ENCODE measurements at places on chromosomes 13 and 19.
A peak's percentile ranks its signal among the peaks of the same experiment; 100 is the strongest.

GRCh38 chr19:51808333-51808986, 13.5 kb downstream of the FPR3 start:
- DNase-seq: peak; percentile 63

GRCh38 chr13:30415430-30416030, 6.8 kb upstream of the UBE2L5 start:
- DNase-seq: peak; percentile 42

GRCh38 chr19:3184847-3185460, 776 bp upstream of the NCLN start:
- DNase-seq: no peak

DNA sequence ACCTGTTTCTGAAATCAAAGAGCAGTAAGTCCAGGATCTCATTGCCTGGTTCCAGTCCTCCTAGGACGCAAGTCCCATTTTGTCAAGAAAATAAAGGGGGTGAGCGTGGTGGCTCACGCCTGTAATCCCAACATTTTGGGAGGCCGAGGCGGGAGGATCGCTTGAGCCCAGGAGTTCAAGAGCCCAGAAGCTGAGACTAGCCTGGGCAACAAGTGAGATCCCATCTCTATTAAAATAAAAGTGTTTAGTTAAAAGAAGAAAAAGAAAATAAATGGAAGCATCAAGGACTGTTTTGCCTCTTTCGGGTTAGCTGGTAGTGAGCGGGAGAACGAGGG, 344 bp upstream of the HAUS5 start:
- DNase-seq: no peak

- no peak for DNase-seq
Measured at GRCh38 chr13:24032674-24033073, 127.8 kb upstream of the SPATA13 start.

DNA sequence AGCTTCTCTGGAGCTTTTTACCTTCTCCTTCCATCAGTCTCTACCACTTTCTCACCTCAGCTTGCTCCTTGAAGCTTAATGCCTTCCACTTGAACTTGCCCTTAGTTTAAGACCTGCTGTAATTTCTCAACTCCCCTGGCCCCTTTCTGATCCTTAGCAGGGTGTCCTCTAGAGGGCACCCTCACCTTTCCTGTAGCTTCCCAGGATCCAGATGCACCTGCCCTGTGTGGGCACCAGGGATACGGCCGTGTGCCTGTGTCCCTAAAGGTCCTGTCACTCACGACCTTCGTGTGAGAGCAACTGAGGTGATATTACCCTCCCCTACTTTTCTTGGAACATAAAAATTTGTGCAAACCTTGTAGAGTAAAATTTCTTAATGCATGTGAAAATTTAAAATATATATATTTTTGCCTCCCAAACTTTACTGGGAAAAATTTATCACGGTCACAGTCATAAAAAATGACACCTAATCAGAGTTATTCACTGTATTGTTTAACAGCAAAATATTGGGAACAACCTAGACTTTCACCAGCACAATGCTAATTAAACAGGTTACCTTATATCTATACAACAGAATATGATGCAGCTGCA, 46.4 kb downstream of the PSG3 start:
- peak; percentile 39 for DNase-seq

GRCh38 chr13:72694314-72694713, 33.1 kb downstream of the MZT1 start:
- DNase-seq: no peak

- no peak for DNase-seq
Measured at GRCh38 chr19:4028334-4029246, 21.1 kb downstream of the PIAS4 start.

DNA sequence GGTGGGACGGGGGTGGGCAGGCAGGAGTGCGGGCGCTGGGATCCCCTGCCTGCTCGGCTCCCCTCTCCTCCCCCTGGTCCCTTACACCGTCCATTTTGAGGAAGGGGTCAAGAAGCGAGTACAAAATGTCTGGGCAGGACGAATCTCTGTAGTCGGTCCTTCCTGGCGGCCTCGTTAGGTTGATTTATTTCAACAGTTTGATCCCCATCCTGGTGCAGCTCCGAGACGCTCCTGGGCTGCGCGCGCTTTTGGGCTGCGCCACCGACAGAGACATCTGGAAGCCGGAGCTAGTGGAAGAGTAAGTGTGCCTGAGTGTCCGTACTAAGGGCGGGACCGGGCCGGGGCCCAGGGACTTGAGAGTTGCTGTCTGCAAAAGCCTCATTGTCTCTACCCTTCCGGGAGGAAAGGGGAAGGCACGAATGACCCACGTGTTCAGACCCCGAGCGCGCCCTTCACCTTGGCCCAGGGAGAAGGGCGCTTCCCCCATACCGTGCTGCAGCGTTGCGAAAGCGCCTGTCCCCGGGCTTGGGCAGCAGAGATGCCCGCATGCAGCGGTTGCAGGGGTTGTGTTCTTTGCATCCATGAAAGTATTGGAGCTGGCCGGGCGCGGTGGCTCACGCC, 1.8 kb downstream of the ZNF114 start:
- DNase-seq: peak; percentile 22

- DNase-seq: no peak
Measured at GRCh38 chr19:38742906-38743305, 1.4 kb downstream of the CAPN12 start.

DNA sequence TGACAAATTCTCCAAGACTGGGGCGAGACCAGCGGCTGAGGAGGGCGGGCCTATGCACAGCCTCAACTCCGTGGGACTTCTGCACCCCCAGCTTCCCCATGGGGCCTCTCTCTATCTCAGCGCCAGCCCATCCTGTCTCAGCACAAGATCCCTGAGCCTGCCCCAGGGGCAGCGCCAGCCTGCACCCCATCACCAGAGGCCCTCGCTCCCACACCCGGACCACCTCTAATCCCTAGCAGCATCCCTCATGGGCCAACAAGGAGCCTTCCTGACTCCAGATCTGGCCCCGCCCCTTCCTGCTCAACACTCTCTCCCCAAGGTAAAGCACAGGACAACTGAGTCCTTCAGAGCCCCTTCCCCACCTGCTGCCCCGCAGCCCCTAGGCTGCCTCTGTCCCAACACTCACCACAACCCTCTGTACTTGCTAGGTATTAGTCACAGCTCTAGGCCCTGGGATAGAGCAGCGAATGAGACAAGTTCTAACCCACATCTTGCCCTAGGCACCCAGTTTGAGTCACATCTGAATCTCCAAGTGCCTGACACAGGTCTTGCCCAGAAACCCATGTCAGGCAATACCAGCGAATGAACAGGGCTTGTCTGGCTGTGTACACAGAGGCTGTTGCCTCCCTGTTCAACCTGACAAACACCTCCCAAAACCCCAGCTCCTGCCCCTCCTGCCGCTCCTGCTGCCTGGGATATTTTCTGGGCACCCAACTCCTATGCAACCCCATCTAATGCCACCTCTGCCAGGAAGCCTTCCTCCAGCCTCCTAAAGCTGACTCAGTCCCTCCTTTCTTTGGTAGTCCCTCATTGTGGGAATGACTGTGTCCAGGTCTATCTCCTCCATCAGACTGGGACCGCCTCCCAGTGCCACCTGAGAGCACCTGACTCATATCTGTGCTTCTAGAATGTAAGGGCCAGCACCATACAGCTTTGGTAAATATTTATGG, 18.6 kb downstream of the GRIK5 start:
- peak; percentile 67 for DNase-seq

GRCh38 chr19:4687396-4687795, 17.3 kb upstream of the MYDGF start:
- no peak for DNase-seq

- no peak for DNase-seq
Measured at GRCh38 chr13:24251525-24251924, 57.9 kb upstream of the C1QTNF9 start.

GRCh38 chr13:48356750-48357149, 53.2 kb downstream of the RB1 start:
- DNase-seq: no peak

- peak; percentile 84 for DNase-seq
Measured at GRCh38 chr13:34863360-34864135, 78.5 kb upstream of the NBEA start.

DNA sequence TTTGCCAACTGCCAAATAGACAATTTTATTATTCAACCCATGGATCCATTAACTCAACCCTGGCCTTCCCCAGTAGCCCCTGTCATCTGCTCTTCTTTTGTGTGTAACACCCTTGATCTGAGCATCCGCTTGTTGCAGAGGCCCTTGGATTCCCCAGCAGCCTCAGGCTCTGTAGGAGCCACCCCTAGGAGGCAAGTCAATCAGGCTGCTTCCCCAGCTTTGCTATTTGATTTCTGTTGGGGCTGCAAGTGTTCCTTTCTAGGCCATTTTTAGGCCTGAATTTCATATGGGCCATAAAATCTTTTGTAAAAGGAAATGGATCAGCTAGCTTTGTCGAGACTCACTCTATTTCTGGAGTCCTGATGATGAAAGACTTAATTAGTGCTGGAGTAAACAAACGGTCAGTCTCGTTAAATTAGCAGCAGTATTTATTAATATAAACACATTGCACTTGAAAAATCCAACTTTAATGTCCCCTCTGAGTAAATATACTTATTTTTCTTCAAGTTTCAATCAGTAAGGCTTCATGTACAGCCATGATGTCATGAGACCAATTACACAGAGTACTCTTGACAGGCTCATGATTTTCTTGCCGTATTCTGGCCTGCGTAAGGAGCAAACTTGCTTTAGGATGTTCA, 105.3 kb downstream of the RGCC start:
- no peak for DNase-seq

DNA sequence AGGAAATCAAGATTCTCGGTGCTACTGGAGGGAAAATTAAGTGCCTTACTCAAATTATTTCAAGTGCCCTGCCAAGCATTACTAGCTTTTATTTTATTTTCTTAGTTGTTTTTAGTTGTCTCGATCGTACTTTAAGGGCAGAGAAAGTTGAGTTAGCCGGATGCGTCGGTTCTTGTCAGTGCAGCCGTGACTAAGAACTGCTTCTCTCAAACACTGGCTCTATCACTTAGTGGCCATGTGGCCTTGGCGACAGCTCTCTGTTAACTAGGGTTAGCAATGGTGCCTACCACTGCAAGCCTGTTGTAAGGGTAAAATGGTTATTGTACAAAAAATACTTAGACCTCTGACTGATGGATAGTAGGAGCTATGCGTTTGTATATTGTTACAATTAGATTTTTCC, 227.8 kb downstream of the KATNAL1 start:
- DNase-seq: no peak

DNA sequence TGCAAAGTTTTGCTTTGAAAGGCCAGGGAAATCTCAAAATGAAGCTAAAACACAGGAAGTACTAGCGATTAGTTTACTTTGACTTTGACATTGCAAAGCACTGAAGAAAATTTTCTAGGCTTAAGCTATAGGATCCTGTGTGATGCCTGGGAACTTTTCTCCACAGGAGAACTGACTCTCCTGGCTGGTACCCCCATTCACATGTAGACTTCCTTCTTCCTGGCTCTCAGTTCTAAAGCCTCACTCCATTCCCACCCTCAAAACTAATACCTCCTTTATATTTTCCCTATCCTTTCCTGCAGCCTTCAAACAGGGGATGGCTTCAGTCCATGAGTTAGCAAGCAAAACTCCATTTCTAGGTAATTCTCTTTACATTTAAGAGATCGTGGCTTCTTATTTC, 189.5 kb downstream of the SLITRK1 start:
- DNase-seq: no peak
